NCI-H1694 (cell line): ENCODE measurements at places on chromosomes 13 and 19.
A peak's percentile ranks its signal among the peaks of the same experiment; 100 is the strongest.

DNA sequence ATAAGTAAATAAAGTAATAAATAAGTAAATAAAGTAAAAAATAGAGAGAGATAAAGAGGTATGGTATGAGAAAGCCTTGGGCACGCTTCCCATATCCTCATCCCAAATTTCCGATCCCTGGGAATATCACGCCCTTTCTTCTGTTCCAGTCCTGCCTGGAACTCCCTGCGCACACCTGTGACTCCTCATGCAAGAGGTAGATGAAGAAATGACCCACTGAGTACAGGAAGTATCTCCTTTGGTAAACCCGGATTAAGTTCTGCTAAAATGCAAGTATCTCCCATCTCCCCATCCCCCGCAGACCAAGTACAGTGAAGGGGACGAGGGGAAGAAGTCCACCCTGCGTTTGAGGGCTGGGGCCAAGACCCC is 399 bp upstream of the ZNF136 start:
- no peak for DNase-seq

DNA sequence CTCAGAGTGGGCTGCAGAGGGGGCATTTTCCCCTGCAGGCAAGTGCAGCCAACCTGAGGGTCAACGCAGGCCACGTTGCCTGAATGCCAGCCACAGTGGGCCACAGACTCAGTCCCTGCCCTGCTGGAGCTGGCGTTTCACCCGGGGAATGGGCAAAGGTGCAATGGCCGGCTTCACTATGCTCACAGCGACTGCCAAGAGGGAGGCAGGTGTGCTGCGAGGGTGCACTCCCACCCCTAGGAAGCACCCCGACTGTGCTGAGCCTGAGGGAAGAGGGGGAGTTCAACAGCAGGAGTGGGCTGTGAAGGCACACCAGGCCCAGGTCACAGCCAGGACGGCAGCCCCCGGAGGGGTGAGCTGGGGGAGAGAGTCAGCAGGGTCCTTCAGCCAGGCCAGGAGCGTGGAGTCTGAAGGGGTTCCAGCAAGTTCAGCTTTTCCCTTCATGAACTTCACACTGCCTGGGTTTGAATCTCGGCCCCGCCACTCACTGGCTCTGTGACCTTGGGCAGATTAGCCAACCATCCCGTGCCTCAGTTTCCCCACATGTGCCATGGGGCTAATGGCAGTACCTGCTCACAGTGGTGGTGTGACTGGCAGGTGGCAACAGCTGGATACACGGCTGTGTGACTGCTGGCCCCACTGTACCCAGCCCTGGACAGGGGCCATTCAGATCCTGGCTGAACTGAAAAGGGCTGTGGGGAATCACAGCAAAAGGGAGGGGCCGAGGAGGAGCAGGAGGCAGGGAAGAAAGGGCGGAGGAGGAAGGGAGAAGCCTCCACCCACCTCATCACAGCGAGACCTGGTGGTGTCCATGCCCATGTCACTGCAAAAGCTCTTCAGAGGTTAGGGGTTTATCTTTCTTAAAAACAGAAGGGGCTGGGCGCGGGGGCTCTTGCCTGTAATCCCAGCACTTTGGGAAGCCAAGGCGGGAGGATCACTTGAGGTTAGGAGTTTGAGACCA is 7.6 kb downstream of the TRAPPC6A start:
- no peak for DNase-seq

- no peak for DNase-seq
Observed at GRCh38 chr19:10773969-10774368, 56.1 kb downstream of the DNM2 start.

DNA sequence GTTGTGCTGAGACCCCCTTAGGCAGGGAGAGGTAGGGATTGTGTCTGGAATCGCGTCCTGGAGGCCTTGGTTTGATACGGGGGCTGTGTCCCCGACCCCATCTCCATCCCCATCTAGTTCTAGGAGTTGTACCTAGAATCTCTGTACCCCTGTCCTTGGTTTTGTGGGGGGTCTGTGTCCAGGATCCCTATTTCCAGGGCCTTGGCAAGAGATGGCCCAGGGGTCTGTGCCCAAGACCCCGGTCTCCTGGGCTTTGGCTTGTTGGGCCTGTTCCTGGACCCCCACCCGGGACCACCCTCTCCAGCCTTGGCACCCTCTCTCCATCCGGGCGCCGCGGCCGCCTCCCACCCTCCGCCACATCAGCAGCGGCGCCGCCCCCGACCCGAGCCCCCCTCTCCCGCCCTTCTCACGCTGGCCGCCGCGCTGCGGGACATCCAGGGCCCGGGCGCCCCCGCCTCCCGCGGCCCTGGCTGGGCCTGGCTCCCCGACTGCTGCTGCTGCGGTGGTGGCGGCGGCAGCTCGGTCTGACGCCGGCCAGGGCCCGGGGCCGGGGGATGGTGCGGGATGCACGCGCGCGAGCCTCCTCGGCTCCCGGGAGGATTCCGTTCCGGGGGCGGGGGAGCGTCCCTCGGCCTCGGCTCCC is at the start of gene NUMBL:
NUMBL (minus strand) TSS at position 602 of the 643 bp plus-strand sequence; CDS start at position 434, 168 bp downstream.
- no peak for DNase-seq

GRCh38 chr19:18763674-18764590 is 27.2 kb downstream of the COMP start:
- DNase-seq, result peak; percentile 34

- DNase-seq, result no peak
Observed at GRCh38 chr19:40147338-40147692, 43.9 kb upstream of the MAP3K10 start.

- no peak for DNase-seq
Observed at GRCh38 chr19:36259211-36259610, 44.3 kb downstream of the ZNF146 start.

DNA sequence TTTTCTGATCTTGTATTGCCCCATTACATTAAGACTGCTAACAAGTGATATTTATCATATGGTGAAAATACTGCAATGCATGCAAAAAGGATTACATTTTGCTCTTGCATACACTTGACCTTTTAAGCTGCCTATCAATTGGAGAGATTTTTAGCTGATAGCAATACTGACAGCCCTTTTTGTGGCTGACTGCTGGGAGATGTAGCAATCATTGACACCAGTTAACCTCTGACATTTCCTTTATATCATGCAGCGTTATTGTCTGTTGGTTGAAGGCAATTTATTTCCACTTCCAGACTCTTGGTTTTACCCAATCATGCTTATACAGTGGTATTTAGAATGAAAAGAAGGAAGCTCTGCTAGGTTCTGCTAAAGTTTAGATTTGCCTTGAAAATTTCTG is 364.0 kb downstream of the LMO7 start:
- no peak for DNase-seq

- no peak for DNase-seq
Observed at GRCh38 chr13:64293923-64294322, 2878.3 kb upstream of the PCDH20 start.

GRCh38 chr19:35746087-35746462 is 624 bp downstream of the PSENEN start:
- DNase-seq, result no peak

DNA sequence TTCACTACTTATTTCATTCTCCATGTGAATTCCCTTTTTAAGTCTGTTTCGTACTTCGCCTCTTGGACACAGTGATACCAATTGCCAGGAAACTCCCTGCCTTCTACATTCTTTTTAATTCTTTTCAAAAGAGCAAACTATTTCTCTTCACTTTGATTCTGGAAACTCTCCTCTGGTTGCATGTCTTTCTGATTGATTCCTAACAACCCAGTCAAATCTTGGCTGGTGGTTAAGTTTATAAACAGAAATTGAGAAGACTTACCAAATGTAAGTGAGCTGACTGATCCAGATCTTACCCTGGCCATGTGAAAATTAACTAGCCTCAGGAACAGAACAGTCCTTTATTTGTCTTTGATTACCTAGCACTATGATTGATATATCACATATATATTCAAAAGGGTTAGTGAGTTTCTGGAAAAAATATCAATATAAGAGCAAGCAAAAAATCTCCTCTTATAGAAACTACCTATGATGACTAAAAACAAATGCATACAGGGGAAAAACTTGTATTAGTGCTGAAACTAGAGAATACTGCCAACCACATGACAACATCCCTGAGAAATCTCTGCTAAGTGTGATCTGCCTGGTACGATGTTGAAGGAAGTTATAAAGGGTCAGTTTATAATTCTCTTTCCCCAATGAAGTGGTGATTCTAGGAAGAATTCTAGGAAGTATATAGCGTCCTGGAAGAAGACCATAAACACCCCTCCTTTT is 152.6 kb upstream of the HTR2A start:
- DNase-seq, result no peak

- no peak for DNase-seq
Observed at GRCh38 chr13:101455863-101456262, 3.4 kb downstream of the ITGBL1 start.
